ENCODE measurements at places on chromosomes 3 and 15. TPM values are rescaled to one million over a fixed set of nuclear protein-coding genes. Genes with fewer than 3 reads are reported as not detected.

Gene THPO
- not detected for total RNA-seq

Gene GABRG3
- 19.3 TPM for total RNA-seq

Gene SEMA7A
- total RNA-seq = 51.5 TPM

Gene ZSCAN2
- total RNA-seq = 32.6 TPM

Gene PTX3
- 10.9 TPM for total RNA-seq

Gene CCR9
- 0.16 TPM for total RNA-seq

Gene COL6A6
- 0.31 TPM for total RNA-seq

All from occipital lobe (tissue), 3 donors.